ENCODE measurements at places on chromosomes 5 and 9.

DNA sequence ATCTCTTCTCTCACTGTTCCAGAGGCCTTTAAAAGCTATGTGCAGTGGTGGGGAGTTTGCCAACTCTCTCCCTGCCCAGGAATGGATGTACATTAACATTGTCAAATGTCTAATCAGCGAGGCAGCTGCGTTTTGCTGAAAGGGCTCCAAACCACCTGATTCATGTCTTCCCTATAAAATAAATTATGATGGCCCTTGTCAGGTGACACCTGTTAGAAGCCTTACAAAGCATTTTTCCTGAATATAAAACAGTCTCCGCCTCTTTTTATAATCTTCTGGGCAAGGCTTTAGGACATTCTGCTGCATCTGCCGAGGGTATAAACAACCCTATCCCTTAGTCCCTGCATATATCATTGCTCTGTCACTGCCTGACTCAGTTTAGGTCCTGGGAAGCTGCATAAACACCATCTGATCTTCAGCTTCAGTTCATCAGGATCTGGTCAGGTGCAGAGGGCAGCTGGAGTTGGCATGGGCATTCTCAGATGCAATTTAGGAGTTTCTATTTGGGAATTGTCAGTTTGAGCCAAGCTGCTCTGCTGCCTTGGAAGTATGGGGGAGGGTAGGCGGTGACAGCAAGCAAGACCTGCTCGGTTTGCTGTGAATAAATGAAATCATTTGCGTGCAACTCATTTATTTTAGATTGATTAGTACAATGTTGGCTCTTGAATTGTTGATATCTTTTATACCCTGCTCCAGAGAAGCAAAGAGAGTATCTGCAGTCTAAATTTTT is 103.5 kb downstream of the ACER2 start:
- no peak for DNase-seq

- no peak for DNase-seq
Observed at GRCh38 chr5:135829681-135830383, 4.6 kb upstream of the SLC25A48 start.

DNA sequence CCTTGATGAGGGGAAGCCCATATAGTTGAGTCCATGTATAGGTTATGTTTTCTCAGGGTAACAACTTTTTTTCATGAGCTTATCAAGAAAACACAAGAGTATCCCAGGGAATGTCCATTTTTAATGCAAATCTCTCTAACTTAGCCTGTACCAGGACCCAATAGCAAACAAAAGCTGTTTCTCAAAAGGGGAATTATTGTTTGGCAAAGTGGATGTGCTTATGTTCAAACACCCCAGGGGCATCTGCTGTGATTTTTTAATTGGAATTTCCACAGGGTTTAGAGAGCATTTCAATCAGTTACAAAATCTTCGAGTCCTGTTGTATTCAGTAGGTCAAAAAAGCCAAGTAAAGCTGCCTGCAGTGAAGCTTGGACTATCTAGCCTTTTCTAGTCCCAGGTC is 33.4 kb upstream of the CSNK1G3 start:
- no peak for DNase-seq

DNA sequence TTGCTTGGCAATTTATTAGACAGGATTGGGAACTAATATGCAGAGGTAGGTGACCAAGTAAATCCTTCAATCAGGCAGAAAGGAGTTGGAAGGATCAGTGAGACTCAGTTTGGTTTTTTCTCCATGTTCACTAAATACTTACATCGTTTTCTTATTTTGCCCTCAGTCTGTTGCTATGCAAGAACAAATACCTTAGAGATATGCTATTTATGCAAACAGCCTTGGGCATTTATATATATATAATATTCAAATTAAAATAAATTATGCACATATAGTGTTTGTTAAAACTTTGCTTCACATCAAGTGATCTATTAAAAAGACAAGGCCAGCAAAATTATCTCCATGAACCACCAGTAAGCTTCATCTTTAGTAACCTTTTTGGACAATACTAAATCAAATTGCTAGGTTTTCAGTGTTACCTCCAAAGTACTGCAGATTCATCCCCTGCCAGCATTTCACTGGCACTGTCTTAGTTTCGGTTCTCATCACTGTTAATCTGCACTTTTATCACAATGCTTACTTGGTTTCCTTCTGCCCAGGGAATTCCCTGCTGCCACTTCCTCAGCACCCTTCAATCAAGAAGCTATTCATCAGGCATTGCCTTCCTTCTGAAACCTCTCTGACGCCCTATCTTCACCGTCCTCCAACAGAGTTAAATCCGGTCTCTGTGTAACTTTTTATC is 26.0 kb upstream of the LIFR start:
- DNase-seq: no peak

DNA sequence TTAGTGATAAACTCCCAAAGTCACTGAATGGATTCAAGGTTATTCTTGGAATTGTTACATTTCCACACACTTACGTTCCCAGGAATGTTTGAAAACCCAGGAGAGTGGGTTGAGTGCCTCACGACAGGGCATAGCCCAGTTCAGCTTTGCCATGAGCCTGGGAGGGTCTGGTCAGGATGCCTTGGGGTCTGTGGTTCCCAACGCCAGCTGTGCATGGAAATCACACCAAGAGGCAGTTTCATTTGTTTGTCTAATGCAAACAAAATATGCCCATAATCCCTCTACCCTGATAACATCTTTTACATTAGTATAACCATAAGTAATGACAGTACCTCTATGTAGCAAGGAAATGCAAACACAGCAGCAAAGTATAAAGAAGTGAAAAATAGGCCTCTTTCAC is 25.3 kb upstream of the MSX2 start:
- no peak for DNase-seq

DNA sequence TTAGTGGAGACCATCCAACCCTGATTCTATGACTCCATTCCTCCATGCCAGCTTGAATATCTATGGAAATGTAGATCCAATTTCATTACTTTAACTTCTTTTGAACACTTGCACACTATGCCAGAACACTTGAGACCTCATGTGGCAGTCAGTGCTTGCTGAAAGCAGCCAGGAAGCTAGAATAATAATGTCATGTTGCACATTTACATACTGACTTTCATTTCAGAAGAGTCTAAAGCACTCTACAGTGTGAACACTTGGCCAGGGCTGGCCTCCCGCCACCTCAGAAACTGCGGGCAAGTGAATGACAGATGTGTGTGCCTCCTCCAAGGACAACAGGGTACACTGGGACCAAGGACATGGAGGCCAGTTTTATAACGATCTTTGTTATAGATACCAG is 97.3 kb downstream of the SLF1 start:
- no peak for DNase-seq

DNA sequence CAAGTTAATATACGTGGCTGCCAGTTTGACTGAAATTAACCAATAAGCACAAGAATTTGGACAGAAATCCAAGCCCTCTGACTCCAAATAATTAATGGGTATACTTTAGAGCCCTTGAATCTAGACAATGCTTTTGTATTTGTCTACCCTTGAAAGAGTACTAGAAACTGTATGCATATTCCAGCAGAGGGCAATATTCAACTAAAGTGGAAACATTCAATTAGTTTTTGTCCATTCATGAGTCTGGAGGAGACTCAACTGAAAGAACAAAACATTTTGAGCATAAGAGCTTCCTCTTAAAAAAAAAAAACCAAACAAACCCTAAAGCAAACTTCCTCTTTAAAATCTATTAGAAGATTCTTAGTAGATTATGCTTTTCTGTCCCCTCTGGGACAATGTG is 157.8 kb downstream of the ARHGEF28 start:
- no peak for DNase-seq

GRCh38 chr5:59319250-59319649 is 574.3 kb downstream of the PDE4D start:
- no peak for DNase-seq

DNA sequence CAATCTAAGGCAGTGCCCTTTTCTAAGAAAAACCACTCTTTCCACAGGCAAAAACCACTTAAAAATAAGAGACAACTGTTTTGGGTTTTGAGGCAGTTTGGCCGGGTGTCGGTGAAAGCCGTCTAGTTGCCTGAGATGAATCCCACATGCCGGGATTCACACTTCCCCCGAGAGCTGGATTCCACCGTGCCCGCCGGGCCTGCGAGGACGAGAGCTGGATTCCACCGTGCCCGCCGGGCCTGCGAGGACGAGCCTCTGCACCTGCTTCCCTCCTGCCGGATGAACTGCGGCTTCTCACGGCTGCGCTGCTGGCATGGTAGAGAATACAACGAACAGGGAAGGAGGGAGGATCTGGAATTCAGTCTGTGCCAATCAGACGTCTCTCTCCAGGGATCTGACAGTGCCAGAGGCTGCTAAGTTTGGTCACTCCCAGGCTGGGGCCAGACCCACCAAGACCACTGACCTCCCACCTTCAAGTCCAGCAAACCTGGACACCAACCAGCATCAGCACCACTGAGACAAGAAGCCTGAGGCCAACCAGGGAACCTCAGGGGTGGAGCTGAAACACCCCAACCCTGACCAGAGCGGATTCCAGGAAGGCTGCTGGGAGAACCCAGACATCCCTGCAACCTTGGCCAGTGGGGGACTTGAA is 23.0 kb downstream of the VAV2 start:
- DNase-seq: no peak

- DNase-seq: no peak
Observed at GRCh38 chr5:141558150-141558549, 60.6 kb downstream of the DIAPH1 start.

- DNase-seq: no peak
Observed at GRCh38 chr5:61082516-61083280, 79.6 kb downstream of the SMIM15 start.

DNA sequence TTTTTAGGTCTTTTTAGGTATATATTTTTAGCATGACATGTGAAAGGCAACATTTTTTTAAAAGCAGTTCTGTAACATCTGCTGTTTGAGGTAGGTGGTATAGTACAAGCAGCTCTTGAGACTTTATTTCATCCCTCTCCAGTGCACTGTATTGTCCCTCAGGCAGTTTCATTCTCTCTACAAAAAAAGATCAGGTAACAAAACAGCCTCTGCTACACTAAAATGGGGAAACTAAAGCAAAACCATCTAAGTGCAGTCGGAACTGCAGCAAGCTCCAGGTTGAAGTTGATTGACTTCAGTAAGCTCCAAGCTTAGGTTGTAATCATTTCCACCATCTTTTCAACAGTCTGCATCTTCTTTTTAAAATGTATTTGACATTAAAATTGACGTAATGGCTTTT is 195.6 kb downstream of the DEPDC1B start:
- no peak for DNase-seq

- DNase-seq: peak; percentile 45
Observed at GRCh38 chr5:35319333-35320002, 89.2 kb upstream of the PRLR start.

DNA sequence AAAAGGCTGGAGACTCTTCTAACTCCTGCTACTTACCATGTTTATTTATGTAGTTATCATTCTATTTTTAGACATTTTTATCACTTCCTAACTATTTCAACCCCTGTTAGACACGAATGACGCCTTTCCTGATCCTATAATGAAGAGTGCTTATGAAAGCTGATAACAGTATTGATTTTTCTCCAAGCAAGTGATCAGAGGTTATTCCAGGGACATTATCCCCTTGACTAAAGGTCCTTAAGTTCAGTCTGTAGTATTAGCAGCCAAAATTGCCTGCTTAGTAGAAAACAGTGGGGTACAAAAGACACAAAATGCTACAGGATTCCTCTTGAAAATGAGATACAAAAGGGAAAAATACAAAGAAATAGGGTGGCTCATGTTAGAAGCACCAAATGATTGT is 235.6 kb downstream of the DNAH5 start:
- no peak for DNase-seq

DNA sequence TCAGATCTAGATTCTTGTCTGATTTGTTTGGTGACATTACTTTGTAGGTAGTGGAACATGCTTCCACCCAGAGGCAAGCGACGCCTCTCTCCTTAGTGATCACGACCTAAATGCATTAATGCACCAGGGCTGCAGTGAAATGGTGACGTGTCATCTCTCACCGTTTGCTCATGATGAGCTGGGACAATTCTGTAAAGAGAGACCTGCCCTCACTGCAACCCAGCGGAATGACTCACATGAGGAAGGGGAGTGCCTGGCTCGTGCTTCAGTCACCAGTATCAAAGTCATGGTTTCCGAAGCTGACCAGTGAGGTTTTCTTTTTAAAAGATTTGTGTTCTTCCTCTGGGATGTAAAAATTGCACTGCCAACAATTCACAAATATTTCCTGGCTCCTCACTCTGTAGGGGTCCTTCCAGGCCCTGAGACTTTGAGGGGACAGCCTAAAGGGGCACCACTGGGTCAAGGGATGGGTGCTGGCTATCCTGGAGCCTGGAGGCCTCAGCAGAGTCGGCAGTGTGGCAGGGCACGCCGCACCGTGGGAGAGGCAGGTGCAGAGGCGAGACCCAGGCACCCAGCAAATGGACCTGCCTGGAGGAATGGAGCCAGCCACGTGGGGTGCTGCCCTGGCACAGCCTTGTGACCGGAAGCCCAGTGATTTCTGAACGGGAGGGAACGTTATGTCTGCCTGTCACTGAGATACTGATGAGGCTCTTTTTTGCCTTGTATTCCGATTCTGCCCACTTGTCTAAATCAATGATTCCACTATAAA is 17.3 kb downstream of the QSOX2 start:
- no peak for DNase-seq

DNA sequence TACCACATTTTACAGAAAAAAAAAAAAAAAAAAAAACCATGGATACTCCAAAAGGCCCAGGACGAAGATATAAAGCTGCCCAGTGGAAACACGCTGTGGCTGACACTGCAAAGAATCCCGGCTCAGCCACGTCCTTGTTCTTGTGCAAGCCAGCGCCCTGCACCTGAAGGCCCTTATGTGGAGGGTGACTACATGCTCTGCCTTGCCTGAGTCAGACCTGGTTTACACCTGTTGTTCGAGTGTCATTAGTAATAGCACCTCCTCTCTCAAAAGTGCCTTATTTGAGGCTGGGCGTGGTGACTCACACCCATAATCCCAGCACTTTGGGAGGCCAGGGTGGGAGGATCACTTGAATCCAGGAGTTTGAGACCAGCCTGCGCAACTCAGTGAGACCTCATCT is 54.3 kb upstream of the ZSWIM6 start:
- DNase-seq: no peak

GRCh38 chr5:159133041-159133741 is 33.5 kb upstream of the EBF1 start:
- no peak for DNase-seq

- no peak for DNase-seq
Observed at GRCh38 chr5:142727735-142728047, 41.8 kb upstream of the FGF1 start.

DNA sequence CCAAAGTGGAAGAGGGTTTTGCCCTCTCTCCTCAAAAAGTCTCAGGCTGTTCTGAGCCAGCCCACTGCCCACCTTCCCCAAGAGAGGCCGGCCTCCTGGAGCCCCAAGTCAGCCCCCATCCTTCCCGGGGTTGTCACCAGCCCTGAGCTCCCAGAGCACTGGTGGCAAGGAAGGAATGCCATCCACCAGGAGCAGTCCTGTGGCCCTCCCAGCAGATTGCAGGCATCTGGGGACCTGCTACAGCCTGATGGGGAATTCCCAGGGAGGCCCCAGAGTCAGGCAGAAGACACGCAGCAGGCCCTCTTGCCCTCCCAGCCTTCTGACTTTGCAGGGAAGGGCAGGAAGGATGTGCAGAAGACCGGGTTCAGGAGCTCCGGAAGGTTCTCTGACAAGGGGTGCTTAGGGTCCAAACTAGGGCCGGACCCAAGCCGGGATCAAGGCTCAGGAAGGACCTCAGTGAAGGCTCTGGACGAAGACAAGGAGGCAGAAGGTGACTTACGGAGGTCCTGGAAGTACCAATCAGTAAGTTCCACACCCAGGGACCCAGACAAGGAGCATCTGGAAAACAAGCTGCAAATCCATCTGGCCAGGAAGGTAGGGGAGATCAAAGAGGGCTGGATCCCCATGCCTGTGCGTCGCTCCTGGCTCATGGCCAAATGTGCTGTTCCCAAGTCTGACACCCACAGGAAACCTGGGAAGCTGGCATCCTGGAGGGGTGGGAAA is 3.7 kb downstream of the SPATA31E1 start:
- no peak for DNase-seq

GRCh38 chr9:88387552-88388202 is 567 bp upstream of the SPIN1 start:
- DNase-seq: peak; percentile 6
